ENCODE measurements at places on chromosomes 1 and 21.

- no peak for DNase-seq
Observed at GRCh38 chr1:85607126-85607920, 26.8 kb downstream of the CCN1 start.

- no peak for DNase-seq
Observed at GRCh38 chr1:51019811-51020210, 49.8 kb downstream of the CDKN2C start.

DNA sequence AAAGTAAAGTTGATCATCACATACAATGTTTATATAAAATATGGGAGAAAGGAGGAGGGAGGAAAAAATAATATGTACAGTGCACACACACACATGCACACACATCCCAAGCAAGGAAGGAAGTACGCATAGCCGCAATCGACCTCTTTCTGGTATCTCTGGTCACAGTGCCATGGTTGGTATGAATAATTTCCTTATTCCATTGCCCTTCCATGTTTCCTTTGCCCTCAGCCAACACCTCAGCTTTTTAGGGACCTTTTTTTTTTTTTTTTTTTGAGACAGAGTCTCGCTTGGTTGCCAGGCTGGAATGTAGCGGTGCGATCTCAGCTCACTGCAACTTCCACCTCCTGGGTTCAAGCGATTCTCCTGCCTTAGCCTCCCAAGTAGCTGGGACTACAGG, 20.6 kb downstream of the CITED4 start:
- no peak for DNase-seq

DNA sequence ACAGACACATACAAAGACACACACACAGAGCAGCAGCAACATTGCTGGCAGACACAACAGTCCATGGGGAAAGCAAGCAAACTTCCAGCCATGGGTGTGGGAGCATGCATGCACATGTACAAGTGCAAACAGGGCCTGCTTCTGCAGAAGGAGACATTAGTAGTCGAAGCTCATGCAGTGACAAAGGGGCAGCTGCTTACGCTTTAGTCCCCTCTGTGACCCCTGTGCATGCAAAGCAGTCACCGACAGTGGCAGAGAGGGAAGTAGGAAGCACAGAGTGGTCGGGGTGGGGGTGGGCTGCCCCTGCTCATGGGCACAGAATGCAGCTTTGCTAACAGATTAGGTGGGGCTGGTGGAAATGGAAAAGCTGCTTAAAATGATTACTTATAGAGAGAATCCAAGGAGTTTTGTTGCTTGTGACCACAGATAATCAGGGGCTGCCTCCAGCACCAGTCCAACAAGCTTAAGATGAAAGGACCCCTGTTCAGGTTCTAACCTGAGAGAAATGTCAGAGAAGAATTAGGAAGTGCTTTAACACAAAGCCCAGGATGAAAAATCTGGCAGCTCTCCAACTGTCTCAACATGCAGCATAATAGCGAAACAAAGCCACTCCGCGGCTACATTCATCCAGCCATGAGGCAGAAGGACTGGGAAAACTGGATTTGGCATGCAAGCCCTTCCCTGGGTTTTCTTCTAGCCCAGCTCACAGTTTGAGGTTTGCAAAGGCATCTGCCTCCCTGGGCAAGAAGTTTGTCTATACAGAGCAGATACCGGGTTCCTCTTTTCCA, 378.9 kb downstream of the KCNH1 start:
- no peak for DNase-seq

- no peak for DNase-seq
Observed at GRCh38 chr1:119966020-119966419, 69.7 kb upstream of the ADAM30 start.

DNA sequence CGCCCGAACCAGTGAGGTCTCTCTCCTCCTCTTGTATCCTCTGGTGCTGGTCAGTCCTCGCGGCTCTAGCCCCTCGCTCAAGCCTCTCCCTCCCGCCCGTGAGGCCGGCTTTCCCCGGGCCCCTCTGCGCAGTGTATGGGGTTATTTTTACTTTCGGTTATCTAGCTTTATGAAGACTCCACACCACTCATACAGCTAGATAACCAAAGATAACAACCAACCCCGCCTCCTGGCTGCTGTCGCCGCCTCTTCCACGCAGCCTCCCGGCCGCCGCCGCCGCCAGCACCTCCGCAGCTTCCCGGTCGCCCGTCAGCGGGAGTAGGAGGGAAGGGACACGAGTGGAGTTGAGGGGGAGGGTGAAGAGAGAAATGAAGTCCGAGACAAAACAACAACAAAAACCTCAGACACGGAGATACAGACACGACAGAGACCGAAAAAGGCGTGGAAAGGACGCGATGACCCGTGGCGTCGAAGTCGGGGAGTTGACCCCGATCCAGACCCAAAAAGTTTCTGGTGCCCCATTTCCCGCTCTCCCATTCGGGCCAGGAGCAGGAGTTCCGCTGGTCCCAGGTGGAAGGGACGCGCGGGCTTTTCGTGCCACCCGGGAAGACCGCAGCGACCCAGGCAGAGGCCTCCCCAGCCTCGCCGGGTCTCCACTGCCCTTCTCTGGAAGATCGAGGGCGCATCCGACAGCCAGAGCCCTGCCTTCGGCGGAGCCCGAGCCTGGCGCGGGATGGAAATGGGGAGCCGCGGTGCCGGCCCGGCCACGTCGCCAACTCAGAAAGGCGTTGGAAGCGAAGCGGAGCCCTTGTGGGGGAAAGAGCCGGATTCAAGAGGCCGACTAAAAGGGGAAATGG, 51.4 kb downstream of the RHBG start:
- peak; percentile 5 for DNase-seq

DNA sequence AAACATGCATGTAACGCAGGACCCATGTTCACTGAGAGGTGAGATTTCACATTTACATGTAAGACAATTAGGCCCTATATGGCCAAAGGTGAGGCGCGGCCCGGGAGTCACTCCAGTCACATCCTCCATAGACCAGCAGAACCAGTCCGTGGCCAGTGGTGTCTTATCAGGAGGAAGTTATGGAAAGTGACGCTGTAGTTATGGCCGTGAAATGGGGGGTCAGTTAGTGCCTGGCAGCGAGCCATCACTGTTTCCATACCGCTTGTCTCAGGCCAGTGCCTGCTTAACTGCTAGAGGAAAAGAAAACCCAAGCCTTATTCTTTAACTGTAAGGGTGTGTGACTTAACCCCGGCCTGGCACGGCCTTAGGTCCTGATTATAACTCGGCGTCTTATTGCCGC, 6.1 kb downstream of the C1orf159 start:
- no peak for DNase-seq

DNA sequence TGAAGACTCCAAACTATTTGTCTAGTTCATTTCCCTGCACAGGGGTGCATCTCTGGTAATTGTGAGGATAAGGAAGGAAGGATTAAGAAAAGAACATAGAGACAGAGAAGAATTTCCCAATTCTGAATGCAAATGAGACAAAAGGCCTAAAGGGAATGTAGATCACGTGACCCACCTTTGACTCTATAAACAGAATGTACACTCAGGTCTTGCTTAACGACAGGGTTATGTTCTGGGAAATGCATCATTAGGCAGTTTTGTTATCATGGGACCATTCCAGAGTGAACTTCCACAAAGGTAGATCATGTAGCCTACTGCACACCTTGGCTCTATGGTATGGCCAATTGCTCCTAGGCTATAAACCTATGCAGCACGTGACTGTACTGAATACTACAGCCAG, 252.3 kb upstream of the ZP4 start:
- DNase-seq = no peak

DNA sequence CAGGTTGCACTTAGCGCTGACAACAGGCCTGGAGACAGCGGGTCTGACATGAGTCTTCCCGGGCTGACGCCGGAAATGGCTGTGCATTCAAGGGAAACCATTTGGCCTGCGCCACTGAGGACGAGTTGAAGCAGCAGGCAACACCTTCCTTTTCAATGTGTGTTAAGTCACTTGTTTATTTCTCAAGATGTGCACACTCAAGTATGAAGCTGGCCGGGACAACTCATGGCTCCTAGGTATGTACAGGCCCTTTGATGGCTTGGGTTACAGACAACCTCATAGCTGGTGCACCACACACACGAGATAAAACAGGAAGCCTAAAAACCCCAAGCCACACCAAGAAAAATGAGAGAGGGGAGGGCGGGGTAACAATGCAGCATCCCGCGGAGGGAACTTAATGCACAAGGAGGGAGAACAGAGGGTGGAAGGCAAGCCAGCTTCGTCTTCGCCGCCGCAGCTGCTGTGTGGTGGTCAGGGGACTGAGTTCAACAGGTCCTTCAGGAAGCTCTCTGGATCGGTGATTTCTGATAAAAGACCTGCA, 118.0 kb upstream of the IFFO2 start:
- no peak for DNase-seq

DNA sequence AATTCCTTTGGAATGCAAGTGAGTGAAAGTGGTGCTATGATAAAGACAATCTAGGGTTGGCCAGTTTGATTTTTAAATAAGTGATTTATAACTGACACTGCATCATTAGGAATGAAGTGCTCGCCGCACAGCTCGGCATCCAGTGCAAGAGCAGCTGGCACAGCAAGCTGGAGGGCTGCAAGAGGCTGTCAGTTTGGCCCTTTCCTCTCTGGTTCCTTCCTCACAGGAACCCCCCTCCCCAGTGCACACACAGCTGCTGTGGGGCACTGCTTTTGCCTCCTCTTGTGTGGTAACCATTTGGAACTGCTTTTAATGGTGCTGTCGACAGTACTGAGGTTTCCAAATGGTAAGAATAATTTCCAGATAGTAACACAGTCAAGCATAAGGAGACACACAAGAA, 10.4 kb upstream of the BCAR3 start:
- DNase-seq = peak; percentile 41

- no peak for DNase-seq
Observed at GRCh38 chr1:42940851-42941639, 17.6 kb downstream of the SLC2A1 start.

- no peak for DNase-seq
Observed at GRCh38 chr1:9373619-9374018, 80.9 kb downstream of the SPSB1 start.

DNA sequence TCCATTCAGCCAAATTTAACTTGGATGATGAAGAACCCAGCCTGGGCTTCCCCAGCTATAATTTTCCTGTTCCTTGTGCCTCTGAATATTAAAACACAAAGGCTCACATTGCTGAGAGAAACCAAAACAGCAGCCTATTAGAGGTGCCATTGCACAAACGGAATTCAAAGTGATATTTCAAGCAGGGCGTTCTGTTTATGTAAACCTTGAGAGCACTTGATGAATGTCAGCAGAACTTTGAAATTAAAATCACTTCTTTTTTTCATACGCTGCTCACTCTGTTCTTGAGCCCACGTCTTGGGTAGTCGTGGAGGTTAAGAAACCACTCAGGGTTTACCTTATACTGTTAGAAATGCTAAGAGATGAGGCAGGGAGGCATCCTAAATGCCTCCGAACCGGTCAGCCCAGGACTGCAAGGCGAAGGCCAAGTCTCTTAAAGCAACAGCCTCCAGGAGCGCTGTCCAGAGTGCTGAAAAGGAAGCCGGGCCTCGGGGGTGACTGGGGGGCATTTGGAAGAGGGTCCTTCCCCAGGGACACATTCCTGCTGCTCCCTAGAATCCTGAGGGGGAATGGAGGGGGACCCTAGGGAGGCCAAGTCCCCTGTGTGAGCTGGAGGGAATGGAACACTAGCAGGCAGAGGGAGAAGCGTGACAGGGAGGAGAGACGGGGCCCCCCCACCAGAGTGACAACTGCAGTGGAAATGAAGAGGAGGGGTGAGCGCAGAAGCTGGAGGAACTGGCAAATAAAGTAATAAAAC, 154.8 kb upstream of the VAMP3 start:
- peak; percentile 4 for DNase-seq

DNA sequence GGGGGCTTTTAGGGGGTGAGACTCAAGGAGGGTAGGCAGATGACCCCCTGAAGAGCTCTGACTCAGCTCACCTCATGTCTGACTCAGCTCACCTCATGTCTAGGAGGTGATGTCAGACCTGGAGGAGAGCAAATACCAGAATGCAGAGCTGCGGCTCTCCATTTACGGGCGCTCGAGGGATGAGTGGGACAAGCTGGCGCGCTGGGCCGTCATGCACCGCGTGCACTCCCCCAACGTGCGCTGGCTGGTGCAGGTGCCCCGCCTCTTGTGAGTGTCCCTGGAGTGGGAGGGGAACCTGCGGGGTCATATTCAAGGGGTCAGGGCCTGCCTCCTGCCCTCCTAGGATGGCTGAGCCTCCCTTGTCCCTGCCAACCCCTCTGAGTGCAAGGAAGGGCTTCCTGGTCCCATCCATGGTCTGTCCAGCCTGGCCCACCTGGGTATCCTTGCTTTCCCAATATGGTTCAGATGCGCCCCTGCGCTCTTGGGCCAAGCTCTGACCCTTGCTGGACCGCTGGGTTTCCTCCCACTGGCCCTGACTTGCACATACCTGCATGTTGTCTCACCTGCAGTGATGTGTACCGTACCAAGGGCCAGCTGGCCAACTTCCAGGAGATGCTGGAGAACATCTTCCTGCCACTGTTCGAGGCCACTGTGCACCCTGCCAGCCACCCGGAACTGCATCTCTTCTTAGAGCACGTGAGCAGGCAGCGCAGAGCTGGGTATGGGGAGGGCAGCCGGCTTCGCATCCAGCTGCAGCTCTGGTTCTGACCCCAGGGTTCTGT, 9.1 kb downstream of the AMPD2 start:
- DNase-seq = no peak

DNA sequence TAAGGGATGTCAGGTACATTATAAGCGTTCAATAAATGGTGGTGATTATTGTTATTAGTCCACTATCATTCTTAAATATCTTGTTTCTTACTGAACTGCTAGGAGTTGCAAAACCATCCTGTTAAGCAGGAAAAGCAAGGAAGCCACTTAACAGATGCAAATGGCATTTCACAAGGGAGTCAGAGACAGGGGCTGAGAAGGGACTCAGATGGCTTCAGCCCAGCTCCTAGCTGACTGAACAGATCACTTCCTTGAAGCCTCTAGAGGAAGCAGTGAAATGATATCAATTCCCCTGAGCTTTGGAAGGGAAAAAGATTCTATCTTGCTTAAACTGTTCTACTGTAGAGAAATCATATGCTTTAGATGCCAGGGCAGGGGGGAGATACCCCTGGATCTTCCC, 151.5 kb downstream of the ST6GALNAC5 start:
- peak; percentile 42 for DNase-seq

GRCh38 chr1:159089184-159089791, 12.7 kb upstream of the AIM2 start:
- DNase-seq = peak; percentile 25

DNA sequence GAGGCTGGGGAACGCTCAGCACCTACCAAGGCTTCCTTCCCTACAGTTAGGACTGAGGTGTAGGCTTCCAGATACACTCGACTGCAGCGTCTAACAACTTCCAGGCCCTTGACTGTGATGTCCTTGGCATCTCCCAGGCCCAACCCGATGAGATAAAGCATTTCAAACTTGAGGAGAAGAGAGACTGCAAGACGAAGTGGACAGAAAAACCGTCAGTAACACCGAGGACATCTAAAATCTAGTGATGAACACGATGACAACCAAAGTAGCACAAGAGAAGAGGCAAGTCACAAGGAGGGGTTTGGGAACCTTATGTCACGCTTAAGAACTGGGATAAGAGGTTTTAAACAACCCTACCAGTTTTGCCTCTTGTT, 314 bp downstream of the DPH5 start:
- DNase-seq = peak; percentile 61

All from Kasumi-1 (cell line).